Activated naive CD4-positive, alpha-beta T cell treated with anti-CD3 and anti-CD28 coated beads for 36 hours (primary cell): ENCODE measurements at places on chromosomes 2 and 18.

- no peak for DNase-seq
Observed at GRCh38 chr2:194203898-194204297, 1453.1 kb upstream of the SLC39A10 start.

GRCh38 chr2:17646838-17647701, 106.5 kb downstream of the SMC6 start:
- DNase-seq, result no peak

DNA sequence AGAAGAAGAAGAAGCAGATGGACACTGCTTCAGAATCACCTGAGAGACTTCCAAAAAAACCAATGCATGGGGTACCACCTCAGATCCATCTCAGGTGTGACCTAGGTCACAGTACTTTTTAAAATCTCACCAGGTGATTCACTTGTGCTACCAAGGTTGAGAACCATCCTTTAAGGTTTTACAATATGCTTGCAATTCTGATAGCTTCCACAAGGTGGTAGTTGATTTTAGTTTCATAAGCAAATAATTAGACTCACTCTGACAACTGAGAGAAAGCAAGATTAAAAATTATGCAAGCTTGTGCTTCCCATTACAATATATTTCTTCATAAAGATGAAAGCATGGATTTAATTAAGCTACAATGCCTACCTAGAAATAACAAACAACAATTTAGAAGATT, 355.1 kb downstream of the EN1 start:
- DNase-seq, result no peak

GRCh38 chr2:47266939-47267710, 112.0 kb upstream of the STPG4 start:
- DNase-seq, result no peak

DNA sequence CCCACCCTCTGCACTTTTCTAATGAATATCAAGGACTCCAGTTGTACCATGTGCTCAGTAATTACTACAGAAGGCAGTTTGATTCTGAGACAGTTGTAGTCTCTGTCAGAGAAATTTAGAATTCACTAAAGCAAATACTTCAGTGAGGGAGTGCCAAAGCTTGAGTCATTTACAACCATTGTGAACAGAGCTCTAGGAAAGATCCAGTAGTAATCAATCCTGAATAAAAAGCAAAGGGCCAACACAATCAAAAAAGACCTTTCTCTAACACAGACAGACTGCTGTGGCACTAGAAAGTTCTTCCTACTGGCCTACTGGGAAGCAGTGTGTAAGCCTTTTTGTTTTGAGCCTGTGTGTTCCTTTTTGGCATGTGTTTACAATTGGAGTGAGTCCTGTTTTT, 135.6 kb upstream of the UNC80 start:
- no peak for DNase-seq

DNA sequence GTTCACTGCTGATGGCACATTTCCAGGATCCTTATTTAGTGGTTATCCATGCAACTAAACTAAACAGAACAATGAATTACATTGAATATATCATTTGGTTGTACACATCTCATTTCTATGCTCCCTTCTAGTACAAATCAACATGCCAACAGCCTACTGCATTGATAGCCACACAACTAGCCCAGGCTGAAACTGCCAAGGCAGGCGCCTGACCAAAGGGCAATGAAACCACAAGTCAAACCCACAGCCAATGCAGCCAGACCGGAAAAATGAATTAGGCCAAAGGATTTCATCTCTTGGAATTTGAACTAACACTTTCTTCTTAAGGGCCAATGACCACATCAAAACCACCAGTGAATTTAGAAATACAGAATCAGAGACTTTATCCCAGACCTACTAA, 196.4 kb downstream of the NOL4 start:
- no peak for DNase-seq

DNA sequence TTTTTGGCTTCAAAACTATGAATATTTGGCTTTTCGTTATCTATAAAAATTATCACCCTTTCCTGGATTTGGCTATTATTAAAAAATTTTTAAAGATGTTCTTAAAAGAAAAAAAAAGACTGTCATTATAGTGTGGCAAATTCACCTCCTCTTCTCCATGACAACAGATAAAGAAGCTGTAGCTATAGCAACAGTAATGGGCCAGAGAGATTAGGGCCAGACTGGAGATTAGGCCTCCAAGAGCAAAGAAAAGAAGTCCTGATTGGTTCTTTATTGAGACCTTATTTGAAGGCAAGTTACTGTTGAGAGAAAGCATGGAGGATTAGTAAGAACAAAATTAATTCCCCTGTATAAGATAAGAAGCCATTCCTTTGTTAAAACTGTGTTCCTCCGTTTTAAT, 812.5 kb downstream of the DCC start:
- no peak for DNase-seq

DNA sequence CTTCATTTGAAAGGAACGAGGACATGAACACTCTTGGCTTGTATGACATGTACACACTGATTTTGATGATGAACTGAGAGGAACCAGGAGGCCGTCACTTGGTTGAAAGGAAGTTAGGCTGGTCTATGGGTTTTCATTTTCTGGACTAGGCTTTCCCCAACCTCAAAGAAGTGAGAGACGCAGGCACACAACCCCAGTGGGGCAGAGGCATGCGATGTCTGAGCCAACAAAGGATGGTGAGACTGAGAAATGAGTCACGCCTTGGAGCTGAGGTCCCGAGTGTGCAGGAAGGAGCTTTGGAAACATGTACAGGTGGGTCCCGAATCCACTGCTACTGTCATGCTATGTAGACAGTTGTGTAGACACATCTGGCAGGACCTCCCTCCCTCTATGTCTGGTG, 24.1 kb downstream of the SIGLEC15 start:
- no peak for DNase-seq

- peak; percentile 81 for DNase-seq
Observed at GRCh38 chr2:15636972-15637785, 45.5 kb downstream of the DDX1 start.

DNA sequence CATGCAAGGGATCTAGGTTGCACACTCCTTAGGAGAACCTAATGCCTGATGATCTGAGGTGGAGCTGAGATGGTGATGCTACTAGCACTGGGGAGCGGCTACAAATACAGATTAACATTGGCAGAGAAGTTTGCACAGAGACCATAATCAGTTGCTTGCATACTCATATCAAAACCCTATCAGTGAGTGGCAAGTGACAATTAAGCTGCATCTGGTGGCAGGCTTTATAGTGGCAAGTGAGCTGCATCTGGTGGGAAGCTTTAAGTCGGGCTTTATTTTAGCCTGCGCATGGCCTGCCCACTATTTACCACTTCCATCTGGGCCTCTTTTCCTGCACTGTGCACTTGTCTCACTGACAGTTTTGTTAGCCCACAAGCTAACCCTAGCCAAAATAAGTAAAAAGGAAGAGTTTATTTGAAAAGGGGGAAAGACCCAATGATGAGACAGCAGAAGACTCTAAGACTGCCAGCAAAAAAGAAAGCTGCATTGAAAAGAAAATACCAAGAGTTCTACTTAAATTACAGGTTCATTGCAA, 140.9 kb upstream of the B3GNT2 start:
- no peak for DNase-seq

- peak; percentile 43 for DNase-seq
Observed at GRCh38 chr18:13308369-13308768, 89.8 kb downstream of the LDLRAD4 start.

DNA sequence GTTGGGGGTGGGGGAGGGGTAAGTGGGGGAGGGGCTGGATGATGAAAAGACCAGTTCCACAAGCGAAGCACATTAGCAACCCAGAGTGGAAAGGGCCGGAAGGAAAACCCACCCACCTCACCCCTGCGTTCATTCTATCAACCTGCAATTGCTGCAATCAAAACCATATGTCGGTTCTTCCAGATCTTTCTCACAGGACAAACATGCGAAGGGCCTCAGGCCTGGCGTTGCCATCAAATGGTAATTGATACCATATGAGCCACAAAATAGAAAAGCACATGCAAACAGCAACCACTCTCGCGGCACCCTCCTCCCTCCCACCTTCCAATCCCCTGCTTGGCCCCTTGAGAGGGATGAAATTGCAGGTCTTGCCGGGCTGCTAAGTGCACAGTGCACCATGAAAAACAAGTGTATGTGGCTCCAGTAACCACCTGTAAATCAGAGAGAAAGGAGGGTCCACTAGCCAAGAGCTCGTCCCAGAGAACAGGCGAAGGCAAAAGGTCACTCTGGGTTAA, 287.5 kb downstream of the TCF4 start:
- no peak for DNase-seq

GRCh38 chr2:201263779-201264178, 3.4 kb downstream of the CASP8 start:
- DNase-seq, result peak; percentile 52

DNA sequence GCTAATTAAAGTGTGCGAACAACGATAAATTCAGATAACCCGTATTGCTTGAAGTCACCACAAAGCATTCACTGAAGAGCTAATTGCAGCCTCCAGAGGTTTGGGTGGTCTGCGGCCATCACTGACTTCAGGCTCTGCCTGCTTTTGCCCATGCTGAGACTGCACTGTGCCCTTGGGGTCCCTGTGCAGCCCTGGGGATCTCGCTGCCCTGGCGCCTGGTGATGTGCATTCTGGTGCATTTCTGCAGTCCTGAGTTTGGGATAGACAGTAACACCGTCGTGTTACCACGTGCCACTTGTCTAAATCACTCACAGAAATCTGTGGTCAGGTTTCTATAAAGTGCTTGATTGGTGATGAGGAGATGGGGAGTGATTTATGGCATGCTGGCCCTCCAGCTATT, 27.6 kb downstream of the LDLRAD4 start:
- DNase-seq, result no peak

DNA sequence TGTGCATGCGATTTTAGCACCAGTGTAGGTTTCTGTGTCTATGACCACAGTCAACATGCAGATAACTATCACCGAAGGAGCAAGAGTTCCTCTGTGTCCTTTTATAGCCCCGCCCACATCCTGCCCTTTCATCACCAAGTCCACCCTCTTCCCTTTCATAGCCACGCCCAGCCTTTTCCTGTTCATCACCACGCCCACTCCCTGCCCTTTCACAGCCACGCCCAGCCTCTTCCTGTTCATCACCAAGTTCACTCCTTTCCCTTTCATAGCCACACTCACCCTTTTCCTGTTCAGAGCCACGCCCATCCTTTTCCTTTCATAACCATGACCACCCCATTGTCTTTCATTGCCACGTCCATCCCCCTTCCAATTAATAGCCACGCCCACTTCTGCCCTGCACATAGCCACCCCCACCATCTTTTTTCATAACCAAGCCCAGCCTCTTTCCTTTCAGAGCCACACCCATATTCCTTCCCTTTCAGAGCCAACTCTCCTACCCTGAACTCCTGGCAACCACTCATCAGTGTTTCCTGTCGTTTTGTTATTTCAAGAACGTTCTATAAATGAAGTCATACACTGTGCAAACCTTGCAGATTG, 273.9 kb downstream of the MYT1L start:
- DNase-seq, result peak; percentile 96

DNA sequence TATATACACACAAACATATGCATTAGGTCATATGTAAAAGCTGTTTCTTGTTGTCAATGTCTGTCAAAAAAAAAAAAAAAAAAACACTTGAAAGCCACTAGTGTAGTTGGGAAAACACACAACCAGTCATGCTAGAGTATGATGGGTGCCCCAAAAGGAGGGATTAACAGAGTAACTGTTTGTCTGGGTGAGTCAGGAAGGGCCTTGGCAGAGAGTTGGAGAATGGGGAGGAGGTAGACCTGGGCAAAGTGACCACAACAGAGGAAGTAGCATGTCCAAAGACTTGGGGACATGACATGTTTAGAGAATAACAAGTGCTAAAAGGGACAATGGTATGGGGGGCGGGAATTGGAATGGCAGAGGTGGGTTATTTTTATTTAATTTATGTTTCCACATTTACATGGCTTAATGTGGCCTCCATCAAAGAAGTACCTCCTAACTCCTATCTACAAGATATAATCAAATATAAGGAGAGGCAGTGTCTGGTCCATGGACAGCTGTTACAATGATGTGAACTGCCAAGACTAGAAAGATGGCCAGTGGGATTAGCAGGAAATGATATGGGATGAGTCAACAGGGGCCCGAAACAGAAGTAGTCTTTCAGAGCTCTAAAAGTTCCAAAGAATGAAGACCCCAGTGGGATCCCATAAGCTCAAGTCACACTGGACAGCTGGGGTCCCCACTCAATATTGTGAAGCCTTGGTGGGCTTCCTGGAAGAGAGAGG, 99.9 kb upstream of the ZFP36L2 start:
- DNase-seq, result no peak

DNA sequence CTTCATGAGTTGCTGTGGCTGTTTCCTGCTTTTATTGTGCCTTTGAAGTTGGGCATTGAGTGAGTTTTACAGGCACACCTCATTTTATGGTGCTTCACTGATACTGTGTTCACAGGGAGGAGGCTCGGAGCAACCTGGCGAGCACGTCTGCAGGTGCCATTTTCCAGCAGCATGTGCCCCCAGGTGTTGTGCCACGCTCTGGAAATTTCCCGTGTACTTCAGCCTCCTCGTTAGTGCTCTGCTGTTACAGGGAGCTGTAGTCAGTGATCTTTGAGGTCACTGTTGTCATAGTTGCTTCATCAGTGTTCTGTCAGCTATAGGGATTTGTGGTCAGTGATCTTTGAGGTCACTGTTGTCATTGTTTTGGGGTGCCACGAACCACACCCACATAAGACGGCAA, 20.1 kb downstream of the CTDP1 start:
- DNase-seq, result no peak

DNA sequence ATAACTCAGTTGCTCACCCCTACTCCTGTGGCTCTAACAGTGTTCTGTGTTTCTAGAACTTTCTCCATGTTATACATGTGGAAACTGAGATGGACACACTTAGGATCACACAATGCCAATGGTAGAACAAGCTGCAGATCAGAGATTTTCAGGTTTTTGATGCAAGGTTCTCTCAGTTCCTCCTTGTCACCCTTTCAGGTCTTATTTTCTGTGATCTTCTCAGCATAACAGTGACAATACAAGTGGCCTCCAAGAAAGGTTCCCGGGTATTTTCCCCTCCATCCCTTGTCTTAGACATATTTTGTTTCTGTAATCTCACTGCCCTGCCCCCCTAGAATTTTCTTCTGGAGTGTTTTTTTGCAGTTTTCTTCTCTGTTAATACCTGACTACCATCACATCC, 6.2 kb upstream of the MGAT5 start:
- no peak for DNase-seq

DNA sequence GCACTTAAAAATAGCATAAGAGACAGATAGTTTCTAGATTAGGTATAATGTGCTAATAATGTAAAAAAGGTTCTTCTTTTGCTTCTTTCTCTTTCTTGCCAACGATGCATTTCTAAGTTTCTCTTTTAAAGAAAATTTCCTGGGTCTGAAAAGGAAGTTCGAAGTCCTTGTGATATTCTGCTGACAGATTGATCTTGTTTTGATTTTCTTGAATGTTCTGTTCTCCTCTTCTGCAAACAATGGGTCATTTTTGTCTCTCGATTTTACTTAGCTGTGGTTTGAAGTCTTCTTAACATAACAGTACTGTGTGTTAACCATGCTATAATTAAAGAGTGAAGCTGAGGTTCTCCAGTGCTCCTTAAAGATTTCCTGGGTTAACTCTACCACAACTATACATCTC, 61.1 kb upstream of the ACYP2 start:
- DNase-seq, result no peak

GRCh38 chr2:161956738-161957137, 117.3 kb downstream of the DPP4 start:
- no peak for DNase-seq
